ENCODE measurements at places on chromosomes 5 and 9.

DNA sequence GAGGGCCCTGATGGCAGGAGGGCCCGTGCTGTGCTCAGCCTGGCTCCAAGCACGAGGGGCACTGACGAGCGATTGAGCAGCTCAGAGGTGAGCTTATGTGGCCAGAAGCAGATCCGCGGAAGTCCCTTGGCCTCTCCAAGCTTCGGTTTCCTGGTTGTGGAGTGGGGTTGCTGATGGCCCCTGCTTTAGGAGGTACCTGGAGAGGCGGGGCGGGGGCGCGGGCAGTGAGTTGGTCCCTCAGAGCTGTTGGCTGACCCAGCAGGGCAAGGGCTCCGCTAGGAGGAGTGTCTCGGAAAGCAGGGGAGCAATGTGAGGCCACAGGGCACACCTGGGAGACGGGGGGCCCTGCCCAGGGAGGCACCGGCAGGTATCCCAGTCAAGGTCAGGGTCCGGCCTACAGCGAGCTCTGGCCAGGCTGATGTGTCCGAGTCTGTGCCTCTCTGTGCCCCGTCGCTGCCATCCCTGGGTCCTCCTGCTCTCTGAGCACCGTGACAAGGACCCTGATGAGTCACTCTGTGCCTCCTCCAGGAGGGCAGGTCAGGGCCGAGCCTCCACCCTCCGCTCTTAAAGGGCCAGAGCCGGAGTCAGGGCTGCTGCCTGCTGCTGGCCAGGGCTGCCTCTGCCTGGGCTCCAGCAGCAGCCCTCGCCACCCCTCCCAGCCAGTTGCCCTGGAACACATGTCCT lies 14.8 kb downstream of the NCS1 start:
- DNase-seq, result no peak

GRCh38 chr9:130150779-130151382 lies 21.3 kb upstream of the NCS1 start:
- no peak for DNase-seq

DNA sequence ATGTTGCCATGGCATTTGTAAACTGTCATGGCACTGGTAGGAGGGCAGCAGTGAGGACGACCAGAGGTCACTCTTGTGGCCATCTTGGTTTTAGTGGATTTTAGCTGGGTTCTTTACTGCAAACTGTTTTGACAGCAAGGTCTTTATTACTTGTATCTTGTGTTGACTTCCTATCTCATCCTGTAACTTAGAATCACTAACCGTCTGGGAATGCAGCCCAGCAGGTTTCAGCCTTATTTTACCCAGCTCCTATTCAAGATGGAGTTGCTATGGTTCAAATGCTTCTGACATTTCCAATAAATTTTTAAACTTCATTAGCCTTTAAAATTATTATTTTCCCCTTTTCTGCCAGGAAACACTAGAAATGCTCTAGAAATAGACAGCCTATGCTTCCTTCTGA lies 839.1 kb downstream of the NR2F1-AS1 start:
- DNase-seq, result no peak

GRCh38 chr9:34457266-34458012 lies 931 bp downstream of the FAM219A start:
- DNase-seq, result peak; percentile 15

- DNase-seq, result no peak
Observed at GRCh38 chr9:81539317-81539716, 150.0 kb downstream of the TLE1 start.

All from stimulated activated CD4-positive, alpha-beta T cell treated with anti-CD3 and anti-CD28 coated beads, Interleukin-4, amount 100 ng/mL, for 24 hours (primary cell).